ENCODE measurements at places on chromosomes 5 and 9.

DNA sequence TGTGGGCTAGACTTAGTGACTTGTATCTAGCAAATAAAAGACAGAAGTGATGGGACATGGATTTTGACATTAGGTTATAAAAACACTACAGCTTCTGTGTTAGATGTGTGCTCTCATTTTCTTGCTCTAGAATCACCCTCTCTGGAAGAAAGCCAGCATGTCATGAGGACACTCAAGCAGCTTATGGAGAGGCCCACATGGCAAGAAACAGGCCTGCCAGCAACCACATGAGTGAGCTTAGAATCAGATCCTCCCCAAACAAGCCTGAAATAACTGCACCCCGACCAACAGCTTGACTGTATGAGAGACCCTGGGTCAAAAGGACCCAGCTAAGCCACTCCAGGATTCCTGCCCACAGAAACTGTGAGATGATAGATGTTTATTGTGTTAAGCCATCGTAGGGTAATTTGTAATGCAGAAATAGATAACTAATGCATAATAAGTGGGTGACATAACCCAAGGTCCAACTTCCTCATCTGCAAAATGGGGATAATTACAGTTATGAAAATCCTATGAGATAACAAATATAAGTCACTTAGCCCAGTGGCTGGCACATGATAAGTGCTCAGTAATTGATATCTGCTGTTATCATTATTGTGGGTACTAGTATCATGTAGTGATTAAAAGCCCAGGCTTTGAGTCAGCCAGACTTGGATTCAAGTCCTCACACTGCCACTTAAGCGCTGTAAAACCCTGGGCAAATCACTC is 86.5 kb downstream of the KLHL3 start:
- no peak for DNase-seq

- no peak for DNase-seq
Measured at GRCh38 chr5:33758737-33759136, 133.1 kb downstream of the ADAMTS12 start.

- DNase-seq: no peak
Measured at GRCh38 chr9:128705051-128705965, 3.0 kb downstream of the PKN3 start.

GRCh38 chr5:179818746-179819295 is 1.9 kb upstream of the SQSTM1 start:
- DNase-seq: peak; percentile 94

Measured in HepG2 (cell line).